Esophagus muscularis mucosa (tissue), 4 donors: ENCODE measurements at places on chromosomes 1 and 21. TPM values are rescaled to one million over a fixed set of nuclear protein-coding genes. Genes with fewer than 3 reads are reported as not detected.

ADAM30 gene
- total RNA-seq = not detected

NPL gene
- total RNA-seq = 6.6 TPM

CD5L gene
- total RNA-seq = not detected

GRCh38 chr1:116371752-116372151 is 1.3 kb upstream of the ATP1A1 start:
- peaks cover 35% of the 10 kb centered on the region for H3K4me1 ChIP-seq
- no peaks in the 10 kb centered on the region for H3K36me3 ChIP-seq
- no peaks in the 10 kb centered on the region for H3K27me3 ChIP-seq

DNA sequence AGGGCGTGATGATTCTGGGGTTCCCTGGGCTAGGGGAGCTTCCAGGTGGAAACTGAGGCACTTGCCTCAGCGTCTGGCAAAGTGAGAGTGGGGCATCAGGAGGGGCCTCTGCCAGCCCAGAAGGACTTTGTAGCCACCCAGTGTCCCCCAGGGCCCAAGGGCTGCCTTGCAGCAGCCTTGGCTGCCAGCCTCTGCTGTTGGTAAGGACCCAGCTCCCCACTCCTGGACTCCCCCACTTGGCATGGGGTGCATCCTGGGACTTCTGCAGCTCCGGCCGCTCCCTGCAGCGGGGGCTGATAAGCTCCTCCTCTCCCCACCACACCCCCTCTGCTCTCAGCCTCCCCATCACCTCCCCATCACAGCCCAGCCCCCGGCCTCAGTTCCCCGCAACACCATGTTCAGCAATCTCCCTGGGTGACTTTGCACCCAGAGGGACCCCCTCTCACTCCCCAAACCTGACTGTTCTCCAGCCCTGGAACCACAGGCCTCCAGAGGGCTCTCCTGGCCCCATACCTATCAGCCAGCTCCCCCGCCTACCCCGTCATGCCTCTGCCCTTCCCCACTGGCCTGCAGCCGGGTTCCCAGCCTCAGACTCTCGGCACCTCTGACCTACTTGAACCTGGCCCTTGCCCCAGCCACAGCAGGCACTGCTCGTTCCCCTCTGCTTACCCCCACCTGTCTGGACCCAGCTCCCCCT is 113.0 kb downstream of the CRYAA start:
- H3K4me3 ChIP-seq = no peak overlapping the region
- no peaks in the 10 kb centered on the region for H3K36me3 ChIP-seq
- H3K27ac ChIP-seq = no peak overlapping the region
- peaks cover 31% of the 10 kb centered on the region for H3K27me3 ChIP-seq
- DNase-seq = no peak
- peaks cover 11% of the 10 kb centered on the region for H3K4me1 ChIP-seq

DNA sequence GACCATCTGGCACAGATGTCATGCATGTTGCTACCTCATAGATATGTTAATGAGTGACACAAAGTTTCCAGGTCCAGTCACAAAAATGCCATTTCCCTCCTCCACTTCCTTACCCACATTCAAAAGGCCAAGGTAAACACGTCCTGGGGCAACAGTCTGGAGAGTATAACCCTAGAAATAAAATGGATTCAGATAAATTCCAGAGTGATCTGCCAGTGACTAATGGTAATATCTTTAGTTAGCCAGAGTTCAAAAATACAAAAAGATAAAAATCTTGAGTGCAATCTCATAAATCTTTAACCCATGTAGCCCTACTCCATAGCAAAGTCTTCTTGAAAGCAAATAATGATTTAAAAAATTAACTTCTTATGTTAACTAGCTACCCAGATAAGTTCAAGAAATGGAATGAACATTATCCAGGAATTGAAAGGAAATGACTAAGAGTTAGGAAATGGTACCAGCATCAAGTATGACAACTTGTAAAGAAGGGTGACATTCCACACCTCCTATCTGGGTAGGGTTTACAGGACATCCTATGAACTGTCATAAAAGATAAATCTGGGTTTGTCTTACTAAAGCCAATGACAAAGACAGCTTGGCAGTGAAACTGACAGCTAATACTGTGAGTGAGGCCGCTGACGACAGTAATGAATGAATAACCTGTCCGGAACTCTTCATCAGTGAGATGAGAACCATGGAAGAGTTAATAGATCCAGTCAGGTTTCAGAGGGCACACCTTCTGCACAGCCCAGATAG is 18.1 kb downstream of the RGS2 start:
- no peaks in the 10 kb centered on the region for H3K27me3 ChIP-seq
- H3K4me3 ChIP-seq = no peak overlapping the region
- H3K4me1 ChIP-seq = peaks cover 14% of the 10 kb centered on the region
- no peaks in the 10 kb centered on the region for H3K36me3 ChIP-seq
- no peak for DNase-seq

DNA sequence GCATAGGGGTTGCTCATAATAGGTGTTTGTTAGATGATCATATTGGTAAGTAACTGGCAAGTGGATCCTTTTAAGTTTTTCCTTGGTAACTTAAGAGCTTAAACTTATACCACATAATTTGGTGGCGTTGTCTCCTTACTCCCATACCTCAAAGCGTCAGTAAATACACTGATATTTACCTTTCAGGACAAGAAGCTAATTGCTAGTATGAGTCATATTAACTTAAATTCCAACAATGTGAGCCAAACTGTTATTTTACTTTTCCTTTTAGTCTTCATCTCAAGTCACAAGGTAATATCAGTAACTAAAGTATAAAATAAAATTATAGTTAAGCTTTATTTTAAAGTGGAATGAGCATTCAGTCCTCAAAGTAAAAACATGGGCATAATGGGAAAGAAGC is 9.0 kb upstream of the SH3GLB1 start:
- H3K4me3 ChIP-seq = no peak overlapping the region
- DNase-seq = no peak
- no peaks in the 10 kb centered on the region for H3K27me3 ChIP-seq
